ENCODE measurements at places on chromosomes 4 and X.
A peak's percentile ranks its signal among the peaks of the same experiment; 100 is the strongest.

- DNase-seq: no peak
Observed at GRCh38 chr4:53465891-53466290, 88.5 kb downstream of the FIP1L1 start.

DNA sequence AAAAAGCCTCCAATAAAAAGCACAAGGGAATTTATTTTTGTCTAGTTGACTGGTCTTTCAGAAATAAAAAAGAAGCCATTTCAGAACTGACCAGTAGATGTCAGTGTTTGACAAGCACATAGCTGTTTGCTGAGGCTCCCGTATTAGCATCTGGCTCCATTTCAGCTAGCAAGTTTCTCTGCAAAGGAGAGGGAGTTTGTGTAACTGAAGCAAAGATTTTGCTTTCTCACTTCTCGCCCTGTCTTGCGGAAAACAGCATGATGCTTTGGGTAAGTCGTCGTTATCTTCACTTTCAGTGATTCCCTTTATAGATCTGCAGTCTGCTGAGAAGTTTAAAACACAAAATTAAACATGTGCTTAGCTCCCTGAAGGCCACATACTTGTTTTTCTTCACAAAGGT, 85.5 kb downstream of the CT47B1 start:
- peak; percentile 45 for DNase-seq

DNA sequence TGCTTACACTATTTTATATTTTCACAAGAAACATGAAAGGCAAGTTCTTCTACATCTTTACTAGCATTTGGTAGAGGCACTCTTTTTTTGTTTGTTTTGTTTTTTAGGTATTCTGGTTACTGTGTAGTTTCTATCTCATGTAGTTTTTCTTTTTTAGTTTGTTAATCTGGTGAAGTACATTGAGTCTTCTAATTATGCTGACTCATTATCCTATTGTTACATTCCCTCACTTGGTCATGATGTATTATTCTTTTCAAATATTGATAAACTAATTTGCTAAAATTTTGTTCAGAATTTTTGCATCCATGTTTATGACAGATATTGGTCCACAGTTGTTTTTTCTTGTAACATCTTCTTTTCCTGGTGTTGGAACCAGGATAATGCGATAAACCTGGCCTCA, 4.7 kb downstream of the GK2 start:
- DNase-seq: no peak

- no peak for DNase-seq
Observed at GRCh38 chr4:161920304-161921052, 243.3 kb downstream of the FSTL5 start.

GRCh38 chr4:26862381-26862915, 1.8 kb downstream of the STIM2 start:
- DNase-seq: no peak

- DNase-seq: no peak
Observed at GRCh38 chr4:120844528-120844921, 78.0 kb downstream of the PRDM5 start.

Measured in COLO829 (cell line).